GM04504 (cell line): ENCODE measurements at places on chromosomes 12 and 14.

DNA sequence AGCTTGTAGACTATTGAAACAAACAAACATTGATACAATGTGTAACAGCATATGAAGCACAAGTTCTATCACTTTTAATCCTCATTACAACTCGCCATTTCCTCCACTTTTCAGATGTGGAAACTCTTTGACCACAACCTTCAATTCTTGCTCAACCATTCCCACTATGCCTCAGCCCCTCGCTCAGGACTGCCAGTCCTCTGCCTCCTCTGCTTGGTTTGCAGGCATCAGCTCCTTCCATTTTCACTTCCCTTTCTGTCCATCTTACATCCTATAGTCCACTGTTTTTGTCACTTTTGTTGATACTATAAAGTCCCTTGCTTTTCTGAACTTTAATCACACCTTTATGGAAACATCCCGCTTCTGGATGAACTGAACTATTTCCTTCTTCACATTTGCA lies 28.2 kb upstream of the CD27 start:
- no peak for DNase-seq

- no peak for DNase-seq
Observed at GRCh38 chr14:55650992-55651391, 71.0 kb downstream of the KTN1 start.

DNA sequence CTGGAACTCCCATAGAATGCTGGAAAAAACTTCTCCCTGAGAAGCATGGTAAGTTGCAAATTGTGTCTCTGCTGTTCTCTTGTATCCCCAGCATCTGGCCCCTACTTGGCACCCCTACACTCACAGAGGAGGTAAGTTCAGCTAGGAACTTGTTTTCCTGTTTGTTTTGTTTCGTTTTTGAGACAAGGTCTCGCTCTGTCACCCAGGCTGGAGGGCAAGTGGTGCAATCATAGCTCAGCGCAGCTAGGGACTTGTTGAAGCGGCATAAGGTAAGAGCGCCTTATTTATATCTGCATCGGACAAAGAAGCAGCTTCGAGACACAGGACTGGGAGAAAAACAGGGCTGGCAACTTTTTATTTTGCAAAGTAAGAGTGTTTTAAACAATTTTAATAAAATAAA lies 18.5 kb upstream of the ANO2 start:
- DNase-seq: no peak

GRCh38 chr14:73180385-73180805 lies 44.1 kb downstream of the PSEN1 start:
- DNase-seq: peak; percentile 68

DNA sequence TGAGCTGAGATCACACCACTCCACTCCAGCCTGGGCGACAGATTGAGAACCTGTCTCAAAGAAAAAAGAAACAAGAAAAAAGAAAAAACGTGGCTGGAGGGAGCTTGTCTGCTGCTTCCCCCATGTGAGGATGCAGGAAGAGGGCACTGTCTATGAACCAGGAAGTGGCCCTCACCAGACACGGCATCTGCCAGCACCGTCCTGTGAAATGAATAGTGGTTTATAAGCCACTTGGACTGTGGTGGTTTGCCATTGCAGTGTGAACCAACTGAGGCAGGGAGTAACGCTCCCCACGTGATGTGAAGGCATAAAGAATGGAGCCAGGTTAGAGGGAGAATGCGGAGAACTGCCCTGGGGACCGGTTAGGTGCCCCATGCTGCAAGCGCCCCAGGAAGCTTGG lies 4.5 kb upstream of the BRF1 start:
- DNase-seq: no peak

GRCh38 chr14:95185033-95185766 lies 27.9 kb upstream of the DICER1 start:
- peak; percentile 1 for DNase-seq

DNA sequence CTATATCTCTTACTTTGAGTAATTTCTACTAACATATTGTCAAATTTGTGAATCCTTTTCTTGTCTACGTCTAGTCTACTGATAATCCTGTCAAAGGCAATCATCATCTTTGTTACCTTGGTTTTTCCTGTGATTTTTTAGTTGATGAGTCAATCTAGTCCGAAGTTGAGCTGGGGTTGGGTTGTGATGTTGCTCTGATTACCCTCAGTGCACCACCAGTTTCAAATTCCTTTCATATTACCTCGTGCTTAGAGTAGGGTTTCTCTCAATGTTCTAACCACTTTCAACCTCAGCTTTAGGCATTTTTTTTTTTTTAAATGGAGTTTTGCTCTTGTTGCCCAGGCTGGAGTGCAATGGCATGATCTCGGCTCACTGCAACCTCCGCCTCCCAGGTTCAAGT lies 186.8 kb downstream of the BTG1 start:
- peak; percentile 25 for DNase-seq

DNA sequence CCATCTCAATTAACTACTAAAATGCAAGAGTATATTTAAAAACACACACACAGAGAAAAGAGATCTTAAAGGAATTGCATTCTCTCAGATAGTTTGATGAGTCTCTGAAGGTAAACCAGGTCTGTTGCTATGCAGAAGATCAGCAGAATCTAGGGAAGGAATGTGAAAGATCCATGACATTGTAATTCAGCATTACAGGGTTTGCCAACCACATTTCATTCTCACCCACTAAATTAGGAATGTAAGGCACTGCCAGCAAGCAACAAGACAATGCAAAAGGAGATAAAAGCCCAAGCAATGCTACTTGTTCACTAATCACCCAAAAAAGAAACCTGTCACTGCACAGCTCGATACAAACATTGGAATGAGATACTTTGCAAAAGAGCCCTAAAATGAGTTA lies 106.3 kb downstream of the LRIG3 start:
- DNase-seq: no peak

DNA sequence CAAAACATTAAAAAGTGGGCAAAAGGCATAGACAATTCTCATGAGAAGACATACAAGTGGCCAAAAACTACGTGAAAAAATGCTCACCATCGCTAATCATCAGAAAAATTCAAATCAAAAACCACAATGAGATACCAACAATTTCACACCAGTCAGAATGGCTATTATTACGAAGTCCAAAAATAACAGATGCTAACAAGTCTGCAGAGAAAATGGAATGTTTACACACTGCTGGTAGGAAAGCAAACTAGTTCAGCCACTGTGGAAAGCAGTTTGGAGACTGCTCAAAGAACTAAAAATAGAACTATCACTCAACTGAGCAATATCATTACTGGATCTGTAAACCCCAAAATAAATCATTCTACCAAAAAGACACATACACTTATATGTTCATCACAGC lies 76.2 kb downstream of the PRKD1 start:
- peak; percentile 18 for DNase-seq

DNA sequence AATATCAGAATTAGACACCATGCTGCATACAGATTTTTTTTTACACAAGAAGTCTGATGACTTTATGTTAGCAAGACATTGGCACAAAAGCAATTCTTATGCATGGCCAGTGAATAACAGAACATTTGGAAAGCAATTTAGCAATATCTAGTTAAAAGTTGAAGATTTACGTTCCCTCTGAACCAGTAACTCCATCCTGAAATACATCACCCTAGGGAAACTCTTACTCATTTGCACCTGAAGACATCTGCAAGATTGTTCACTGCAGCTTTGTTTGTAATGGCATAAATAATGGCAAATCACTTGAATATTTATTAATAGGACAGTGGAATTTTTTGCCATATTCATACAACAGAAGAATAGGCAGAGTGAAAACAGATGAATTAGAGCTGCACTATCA lies 670.0 kb upstream of the NOVA1 start:
- no peak for DNase-seq

- no peak for DNase-seq
Observed at GRCh38 chr14:22770481-22771187, 4.1 kb downstream of the OXA1L start.

DNA sequence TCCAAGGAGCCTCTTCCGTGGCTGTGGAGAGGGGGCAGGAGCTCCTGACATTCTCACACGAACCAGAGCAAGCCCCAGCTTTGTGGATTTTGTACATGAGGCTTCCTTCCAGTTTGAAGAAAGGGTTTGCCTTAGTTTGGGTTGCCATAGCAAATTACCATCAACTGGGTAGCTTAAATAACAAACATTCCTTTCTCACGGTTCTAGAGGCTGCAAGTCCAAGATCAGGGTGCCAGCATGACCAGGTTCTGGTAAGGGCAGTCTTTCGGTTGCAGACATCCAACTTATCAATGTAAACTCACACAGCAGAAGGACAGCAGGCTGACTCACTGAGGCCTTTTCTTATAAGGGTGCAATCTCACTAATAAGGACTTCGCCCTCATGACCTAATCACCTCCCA lies 25.9 kb upstream of the STAB2 start:
- DNase-seq: no peak

DNA sequence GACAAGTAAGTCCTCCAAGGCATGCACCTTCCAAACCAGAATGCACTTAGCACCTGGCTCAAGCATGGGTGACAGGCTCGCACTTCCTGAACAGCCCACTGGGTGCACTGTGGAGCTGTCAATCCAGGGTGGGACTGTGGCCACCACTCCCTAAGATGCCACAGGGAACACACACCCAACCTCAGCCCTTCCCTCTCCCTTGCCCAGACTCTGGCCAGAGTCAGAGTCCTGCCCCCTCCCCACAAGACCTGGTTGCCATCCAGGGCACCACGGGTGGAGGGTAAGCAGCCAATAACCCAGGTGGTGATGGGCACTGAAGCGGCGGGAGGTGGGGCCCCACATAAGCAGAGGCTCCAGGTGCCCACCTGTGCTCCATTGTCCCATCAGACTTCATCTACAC lies 160.6 kb downstream of the MYRFL start:
- DNase-seq: no peak

GRCh38 chr14:63666335-63666734 lies 24.7 kb upstream of the WDR89 start:
- no peak for DNase-seq

DNA sequence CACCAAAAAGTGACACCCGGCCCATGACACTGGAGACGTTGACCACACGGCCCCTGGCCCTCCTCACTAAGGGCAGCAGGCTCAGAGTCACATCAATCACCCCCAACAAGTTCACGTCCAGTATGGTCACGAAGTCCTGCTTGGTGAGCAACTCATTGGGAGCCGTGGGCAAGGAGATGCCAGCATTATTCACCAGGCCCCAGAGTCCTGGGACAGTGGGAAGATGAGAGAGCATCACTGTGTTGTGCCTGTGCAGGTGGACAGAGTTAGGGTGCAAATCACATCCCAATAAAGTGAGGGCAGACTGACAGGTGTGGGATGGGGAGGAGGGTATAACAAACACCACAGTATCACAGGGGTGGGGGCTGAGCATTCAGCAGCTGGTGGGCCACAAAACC lies 2.5 kb downstream of the RDH16 start:
- DNase-seq: no peak

GRCh38 chr14:94355191-94355794 lies 32.2 kb upstream of the SERPINA6 start:
- peak; percentile 36 for DNase-seq

GRCh38 chr14:68784226-68784910 lies 8.5 kb downstream of the ZFP36L1 start:
- DNase-seq: no peak

- no peak for DNase-seq
Observed at GRCh38 chr12:62718762-62719426, 216.1 kb downstream of the PPM1H start.

DNA sequence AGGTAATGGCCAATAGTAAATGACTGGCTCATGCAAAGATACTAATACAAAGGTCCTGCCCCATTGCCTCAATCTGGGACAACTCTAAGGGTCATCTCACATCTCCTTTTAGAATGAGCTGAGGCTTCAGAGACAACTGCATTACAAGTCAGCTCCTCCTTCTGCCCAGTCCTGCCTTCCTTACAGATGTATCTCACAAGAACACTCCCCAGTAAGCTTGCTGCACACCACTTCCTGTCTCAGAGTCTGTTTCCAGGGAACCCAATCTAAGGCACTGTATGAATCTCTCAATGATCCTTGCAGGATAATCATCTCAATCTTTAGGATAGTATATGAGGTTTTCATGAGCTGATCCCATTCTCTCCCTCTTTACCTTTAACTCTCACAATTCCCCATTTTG lies 57.8 kb upstream of the ZDHHC17 start:
- DNase-seq: no peak

- no peak for DNase-seq
Observed at GRCh38 chr12:120470150-120470784, 719 bp upstream of the SRSF9 start.

DNA sequence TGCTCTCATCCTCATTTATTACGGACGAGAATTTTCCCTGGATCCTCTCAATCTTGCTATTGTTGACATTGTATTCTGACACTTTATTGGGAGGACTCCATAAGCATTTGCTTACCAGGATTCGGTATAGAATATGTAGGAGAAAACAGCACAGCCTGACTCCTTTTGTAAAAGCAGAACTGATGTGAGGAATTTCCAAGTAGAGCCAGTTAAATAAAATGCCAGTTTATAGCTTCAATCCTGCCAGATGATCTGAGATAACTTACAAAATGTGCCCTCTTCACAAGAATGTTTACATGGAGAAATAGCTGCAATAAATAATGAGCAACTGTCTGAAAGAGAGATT lies 332.9 kb upstream of the PRICKLE1 start:
- no peak for DNase-seq

DNA sequence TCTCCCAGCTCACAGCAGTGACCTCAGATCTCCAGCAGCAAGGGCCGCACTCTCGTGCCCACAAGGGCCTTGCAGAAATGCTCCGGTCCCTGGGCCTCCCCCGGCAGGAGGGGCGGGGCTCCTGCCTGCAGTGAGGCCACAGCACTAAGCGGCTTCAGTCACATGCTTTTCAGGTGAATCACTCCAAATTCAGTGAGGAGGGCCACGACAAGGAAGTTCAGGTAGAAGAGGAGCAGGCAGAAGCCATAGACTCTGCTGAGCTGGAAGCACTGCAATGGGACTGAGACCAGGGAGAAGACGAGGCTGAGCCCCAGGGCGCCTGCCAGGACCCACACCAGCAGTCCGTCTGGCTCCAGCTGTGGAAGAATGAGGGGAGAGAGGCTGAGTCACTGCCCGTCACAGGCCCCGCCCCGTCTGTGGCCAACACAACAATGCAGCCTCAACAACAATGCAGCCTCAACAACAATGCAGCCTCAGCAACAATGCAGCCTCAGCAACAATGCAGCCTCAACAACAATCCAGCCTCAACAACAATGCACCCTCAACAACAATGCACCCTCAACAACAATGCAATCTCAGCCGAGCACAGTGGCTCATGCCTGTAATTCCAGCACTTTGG lies 35.2 kb downstream of the SLC8B1 start:
- peak; percentile 65 for DNase-seq

DNA sequence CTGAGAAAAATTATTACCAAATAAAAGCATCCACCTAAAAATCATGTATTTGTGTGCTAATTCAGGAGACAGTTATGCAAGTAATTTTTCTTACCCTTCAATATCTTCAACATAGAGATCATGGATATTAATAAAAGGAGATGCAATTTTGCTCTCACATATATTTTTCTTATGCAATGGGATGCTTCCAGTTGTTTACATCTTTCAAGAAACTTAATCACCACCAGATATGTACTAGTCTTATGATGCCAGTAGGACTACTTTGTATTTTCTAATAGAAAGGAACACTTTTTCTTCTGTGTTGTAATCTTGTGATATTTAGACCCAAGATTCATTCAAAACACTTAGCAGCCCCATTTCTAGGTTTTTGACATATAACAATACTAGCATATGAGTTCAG lies 107.6 kb downstream of the NAV3 start:
- DNase-seq: no peak
